NCI-H1048 (cell line): ENCODE measurements at places on chromosomes 4 and X.

GRCh38 chr4:56821381-56822243 lies at the start of gene SPINK2:
TSS of gene SPINK2 (minus strand) at chr4:56821701. CDS start at chr4:56821662, 39 bp downstream.
- peak; percentile 19 for DNase-seq

DNA sequence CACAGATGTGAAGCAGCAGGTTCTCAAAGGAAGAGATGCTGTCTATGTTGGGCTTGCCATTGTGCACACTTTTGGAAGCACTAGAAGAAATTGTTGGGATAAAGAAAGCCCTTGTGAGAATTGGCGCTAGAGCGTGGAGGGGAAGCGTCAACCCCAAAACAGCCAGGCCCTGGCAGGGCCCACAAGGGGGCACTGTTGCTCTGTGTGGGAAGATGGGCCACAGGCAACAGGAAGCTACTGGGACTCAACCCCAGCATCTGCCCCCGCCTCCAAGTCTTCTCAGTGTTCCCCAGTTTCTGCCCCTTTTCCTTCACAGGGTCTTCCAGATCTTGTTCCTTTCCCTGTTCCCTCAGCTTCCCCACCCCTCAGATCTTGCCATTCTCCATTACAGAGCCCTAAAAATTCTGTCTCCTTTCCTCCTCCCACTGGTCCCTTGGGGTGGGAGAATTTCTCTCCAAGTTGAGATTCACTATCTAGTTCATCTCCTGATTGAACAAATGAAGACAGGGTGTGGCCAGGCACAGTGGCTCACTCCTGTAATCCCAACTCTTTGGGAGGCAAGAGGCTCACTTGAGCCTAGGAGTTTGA lies 85.5 kb downstream of the STARD8 start:
- no peak for DNase-seq

DNA sequence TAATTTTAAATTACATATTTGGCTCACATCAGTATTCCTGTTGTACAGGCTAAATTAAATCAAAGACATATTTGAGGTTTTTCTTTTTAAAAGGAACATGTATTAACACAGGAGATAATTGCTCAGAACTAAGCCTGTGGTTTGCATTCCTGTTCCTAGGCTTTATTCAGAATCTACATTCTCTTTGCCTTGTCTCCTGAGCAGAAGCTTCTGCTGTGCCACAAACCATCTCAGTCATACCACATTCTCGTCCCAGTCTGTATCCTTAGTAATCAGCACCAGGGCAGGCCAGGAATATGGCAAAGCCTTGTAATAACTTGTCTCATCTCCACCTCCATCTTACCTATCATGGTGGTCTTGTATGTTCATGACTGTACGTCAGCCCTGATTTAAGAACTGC lies 162.8 kb downstream of the ARHGAP24 start:
- DNase-seq: no peak

DNA sequence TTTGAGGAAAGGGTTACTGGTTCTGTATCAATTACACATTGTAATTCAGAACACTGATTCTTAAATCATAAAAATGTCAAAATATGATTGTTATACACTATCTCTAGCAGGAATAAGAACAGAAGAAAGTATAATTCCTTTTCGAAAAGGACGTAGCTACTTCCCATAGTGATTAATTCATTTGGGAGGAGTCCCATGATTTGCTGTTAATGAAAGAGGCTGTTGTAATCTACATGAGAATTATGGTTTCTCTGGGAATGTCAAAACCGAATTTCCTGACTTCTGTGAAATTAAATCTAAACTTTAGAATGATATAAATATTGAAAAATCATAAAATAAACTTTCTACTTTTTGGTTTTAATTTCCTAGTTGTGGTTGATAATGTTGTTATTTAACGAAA lies 191.1 kb upstream of the ETNPPL start:
- DNase-seq: no peak

DNA sequence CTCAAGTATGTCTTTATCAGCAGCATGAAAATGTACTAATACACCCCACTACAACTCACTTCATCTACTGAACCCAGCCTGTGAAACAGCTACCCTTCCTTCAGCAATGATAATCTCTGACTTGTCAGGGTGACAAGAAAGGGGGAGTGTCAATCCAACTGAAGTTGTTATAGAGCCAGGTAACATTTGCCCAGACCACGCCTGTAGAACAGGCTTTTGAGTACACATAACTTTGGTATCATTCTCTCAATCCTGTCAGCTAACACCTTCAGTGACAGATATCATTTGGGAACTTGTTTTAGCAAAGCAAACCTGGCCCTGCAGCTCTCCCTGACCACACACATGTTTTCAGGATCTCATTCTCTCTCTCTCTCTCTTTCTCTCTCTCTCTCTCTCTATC lies 592.2 kb downstream of the SMARCA1 start:
- no peak for DNase-seq
